ENCODE measurements at places on chromosomes 7 and 10. TPM values are rescaled to one million over a fixed set of nuclear protein-coding genes. Genes with fewer than 3 reads are reported as not detected.

Gene ZNF282
- 27.2 TPM for total RNA-seq

DNA sequence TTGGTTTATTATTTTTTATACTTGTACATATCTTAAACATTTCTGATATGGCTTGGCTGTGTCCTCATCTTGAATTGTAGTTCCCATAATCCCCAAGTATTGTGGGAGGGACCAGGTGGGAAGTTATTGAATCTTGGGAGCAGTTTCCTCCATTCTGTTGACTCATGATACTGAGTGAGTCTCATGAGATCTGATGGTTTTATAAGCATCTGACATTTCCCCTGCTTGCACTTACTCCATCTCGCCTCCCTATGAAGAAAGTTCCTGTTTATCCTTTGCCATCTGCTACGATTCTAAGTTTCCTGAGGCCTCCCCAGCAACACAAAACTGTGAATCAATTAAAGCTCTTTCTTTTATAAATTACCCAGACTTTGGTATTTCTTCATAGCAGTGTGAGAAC, 207.7 kb downstream of the TPK1 start:
- DNase-seq, result no peak

DNA sequence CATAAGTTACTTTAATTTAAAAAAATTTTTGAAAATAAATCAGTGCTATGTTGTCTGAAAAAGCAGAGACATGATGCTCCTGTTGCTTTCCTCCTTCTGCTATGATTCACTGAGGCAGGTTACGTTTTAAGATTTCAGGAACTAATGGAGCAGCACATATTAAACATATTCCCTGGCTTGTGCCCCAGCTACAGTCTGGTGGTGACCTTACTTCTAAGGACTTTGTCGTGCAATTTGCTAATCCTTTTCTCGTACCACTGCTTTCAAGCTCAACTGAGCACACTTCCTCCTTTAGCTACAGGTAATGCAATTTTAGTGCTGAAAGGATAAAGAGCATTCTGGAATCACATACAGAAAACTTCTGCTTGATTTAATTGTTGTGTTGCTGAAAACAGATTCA, 16.2 kb upstream of the PRR15 start:
- DNase-seq, result no peak

GRCh38 chr10:6721964-6722615, 142.0 kb upstream of the PRKCQ start:
- DNase-seq, result no peak

Gene LDB1
- total RNA-seq, result 64.3 TPM

DNA sequence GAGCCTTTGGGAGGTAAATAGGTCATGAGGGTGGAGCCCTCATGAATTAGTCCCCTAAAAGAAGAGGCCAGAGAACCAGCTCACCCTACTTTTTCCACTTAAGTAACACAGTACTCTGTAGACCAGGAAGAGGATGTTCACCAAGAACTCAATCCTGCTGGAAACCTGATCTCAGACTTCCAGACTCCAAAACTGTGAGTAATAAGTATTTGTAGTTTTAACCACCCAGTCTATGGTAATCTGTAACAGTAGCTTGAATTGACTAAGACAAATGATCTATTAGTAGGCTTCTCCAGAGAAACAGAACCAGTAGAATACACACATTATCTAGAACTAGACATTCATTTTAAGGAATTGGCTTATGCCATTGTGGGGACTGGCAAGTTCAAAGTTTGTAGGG, 51.5 kb downstream of the ANKMY2 start:
- no peak for DNase-seq

Gene ZP3
- 1.7 TPM for total RNA-seq

GRCh38 chr7:113774182-113774807, 144.5 kb downstream of the PPP1R3A start:
- no peak for DNase-seq

- no peak for DNase-seq
These were observed 66.5 kb downstream of the ANK3 start for GRCh38 chr10:60323162-60323561.

- no peak for DNase-seq
These were observed 55.6 kb downstream of the OSBPL3 start for GRCh38 chr7:24924375-24924774.

Gene CCDC3
- 114 TPM for total RNA-seq

Gene HHEX
- total RNA-seq, result 15.3 TPM

Gene INHBA
- 40.4 TPM for total RNA-seq

DNA sequence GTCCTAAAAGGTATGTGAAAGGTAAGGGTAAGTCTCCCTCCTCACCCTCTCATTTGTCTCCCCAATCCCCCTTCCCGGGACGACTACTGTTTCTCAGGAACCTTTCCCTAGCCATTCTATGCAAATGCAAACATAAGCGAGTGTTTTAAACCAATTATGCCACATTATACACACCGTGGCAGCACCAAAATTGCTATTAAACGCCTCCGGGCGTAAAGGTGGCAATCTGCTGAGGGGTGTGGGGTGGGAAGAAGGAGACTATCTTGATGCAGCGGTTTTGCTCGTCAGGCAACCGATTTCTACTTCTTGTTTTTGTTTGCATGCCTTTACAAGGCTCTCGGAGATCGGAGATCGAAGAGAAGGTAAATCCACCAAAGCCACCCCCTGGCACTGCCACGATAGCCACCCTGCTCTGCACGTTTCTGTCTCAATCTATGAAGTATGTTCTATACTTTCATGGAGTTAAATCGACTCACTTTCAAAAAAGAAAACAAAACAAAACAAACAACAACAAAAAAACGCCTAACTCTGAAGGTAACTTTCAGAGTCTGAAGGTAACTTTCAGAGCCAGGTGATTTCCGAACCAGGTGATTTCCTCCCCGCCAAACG, 46.0 kb upstream of the CDK1 start:
- DNase-seq, result no peak

GRCh38 chr7:100342765-100343164, 15.2 kb upstream of the PILRB start:
- DNase-seq, result no peak

DNA sequence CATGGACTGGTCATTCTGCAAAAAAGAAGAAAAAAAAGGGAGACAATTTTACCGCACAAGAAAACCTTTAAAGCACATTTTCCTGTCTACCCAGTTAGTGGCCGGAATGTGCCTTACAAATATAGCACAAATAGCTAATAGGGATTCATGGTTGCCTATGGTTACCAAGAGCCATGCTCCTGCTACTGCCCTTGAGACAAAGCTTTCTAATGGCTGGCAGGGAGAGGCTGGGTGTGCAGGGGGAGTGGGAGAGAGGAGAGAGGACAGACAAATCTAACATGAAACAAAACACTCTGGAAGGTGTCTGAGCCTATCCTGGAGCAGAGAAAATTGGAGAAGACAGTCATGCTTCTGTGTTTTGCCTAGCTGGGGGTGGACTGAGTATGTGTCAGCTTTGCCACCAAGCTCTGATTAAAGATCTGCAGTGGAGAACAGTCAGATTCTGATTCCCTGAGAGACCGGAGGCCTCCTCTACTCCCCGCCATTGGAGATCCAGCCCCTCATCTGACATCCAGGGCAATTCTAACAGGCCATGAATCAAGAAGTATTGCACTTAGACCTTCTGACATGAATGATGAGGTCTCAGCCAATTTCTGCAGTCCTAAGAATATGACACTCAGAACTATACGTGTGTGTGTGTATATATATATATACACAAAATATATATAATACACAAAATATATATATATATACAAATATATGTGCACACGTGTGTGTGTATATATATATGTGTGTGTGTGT, 80.2 kb downstream of the PRTFDC1 start:
- no peak for DNase-seq

Gene PPA1
- total RNA-seq, result 114 TPM

- DNase-seq, result peak; percentile 12
These were observed 32.6 kb upstream of the GIMAP8 start for GRCh38 chr7:150417863-150418262.

Gene SLC39A12
- not detected for total RNA-seq

GRCh38 chr10:23055424-23056185, 39.8 kb upstream of the MSRB2 start:
- no peak for DNase-seq

Gene PTEN
- 139 TPM for total RNA-seq

DNA sequence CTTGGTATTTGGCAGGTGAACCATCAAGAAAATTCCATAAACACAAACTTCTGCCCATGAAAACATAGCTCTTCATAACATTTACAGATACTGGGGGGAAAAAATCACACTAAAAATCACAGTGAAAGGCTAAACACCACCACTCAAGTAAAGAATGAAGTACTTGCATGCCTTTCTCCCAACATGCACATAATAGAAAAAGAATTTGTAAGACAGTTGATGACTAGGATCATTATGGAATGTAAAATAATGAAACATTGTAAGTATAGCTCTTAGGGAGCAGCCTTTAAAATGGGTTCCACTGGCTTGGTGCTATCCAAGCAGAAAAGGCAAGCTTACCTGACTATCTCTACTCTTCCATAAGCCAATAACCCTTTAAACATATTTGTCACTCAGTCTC, 299.9 kb upstream of the LRRN3 start:
- DNase-seq, result no peak

Gene VGF
- not detected for total RNA-seq

Gene SLC26A5
- total RNA-seq, result 0.71 TPM

DNA sequence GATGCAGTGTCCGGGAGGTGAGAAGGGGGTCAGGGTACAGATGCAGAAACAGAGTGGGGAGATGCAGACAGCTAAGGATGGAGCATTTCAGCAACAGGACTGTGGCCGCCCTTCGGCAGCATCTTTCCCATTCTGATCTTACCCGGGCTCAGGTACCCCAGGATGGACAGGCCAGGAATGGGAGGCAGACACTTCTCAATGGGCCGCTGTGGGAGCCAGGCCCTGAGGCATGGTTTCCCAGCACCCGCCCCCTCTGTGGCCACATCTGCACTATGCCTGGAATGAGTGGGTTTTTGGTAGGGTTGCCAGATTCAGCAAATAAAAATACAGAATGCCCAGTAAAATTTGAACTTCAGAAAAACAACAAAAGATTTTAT, 105.2 kb upstream of the CTBP2 start:
- no peak for DNase-seq

Gene DTX2
- 41.2 TPM for total RNA-seq

Gene SORBS1
- 593 TPM for total RNA-seq

GRCh38 chr10:71714592-71714991, 5.0 kb downstream of the C10orf105 start:
- no peak for DNase-seq

GRCh38 chr7:55794527-55794926, 68.0 kb downstream of the SEPTIN14 start:
- no peak for DNase-seq

Gene DKK1
- 3.3 TPM for total RNA-seq

- no peak for DNase-seq
These were observed 27.5 kb downstream of the LMBR1 start for GRCh38 chr7:156865493-156865892.

DNA sequence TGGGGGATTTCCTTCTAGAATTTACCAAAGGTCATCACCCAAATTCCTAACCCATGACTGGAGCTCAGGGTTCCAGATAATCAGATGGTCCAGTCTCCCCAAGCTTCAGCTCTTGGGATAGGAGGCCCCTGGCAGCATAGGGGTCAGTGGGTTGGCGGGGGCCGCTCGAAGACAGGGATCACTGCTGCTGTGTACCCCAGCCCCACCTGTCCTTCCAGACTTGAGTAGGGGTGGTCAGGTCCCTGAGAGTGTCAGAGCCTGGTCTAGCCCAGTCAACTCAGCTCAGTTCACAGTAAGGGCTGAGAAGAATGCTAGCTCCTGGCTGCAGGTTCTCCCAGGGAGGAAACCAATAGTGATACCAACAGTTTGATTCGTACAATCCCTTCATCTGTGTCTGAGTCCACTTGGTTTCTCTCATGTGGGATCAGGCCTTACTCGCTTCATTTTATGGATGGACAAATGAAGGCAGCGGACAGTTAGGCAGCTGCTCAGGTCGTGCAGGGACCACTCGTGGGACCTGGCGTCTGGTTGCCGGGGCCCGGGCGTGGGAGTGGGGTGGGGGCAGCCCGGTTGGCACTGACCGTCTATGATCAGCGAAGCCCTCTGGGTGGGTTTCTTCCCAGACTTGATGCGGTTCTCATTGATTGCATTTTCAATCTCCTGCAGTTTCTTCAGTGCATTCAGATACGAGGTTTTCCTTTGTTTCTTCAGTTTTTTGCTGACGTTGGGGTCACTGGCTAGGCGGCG, 78.9 kb downstream of the PRPF18 start:
- DNase-seq, result no peak

Gene LRRC4
- total RNA-seq, result 14.7 TPM

Gene C10orf62
- total RNA-seq, result not detected

DNA sequence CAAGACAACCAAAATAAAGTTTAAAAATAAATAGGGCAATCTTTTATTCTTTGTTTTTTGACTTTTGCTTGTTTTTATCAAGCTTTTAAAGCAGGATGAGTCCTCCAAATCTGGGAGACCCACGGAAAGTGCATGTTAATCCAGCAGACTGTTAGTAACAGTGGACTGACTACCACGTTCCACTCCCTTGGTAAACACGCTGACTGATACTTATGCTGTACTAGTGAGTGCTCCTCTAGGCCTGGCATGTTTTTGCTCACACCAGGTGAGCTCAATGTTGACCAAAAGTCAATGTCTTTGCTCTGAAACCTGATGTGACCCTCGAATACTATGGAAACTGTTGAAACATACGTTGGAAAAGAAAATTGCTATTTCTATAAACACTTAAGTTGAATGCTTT, 88.4 kb downstream of the KIAA1549 start:
- no peak for DNase-seq

Gene PAX2
- not detected for total RNA-seq

- no peak for DNase-seq
These were observed 60.0 kb downstream of the ATXN7L1 start for GRCh38 chr7:105816266-105816843.

GRCh38 chr7:71290452-71290851, 158.5 kb downstream of the GALNT17 start:
- DNase-seq, result no peak

Gene TMEM26
- total RNA-seq, result 0.53 TPM

Gene CTAGE8
- 1.2 TPM for total RNA-seq

DNA sequence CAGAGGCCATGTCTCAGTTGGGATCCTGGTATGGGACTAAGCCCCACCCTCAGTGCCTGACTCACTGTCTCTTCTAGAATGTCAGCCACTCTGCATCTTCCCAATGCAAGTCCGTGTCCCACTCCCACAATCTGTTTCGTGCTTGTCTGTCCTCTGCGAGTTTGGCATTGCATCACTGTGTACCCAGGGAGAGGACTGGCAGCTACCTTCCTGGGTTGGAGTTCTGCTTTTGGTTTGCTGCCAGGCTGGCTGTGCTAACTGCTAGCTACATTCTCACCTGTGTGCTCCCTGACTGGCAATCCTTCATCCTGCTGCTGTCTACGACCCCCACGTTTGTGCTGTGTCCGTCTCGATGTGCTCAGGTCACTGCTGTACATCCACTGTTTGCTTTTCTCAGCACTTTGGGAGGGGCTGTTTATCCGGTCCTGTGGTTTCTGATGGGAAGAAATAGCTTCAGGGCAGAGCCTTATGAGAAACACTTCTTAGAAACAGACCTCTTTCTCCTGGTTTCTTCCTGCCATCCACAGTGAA, 56.0 kb upstream of the GLI3 start:
- DNase-seq, result no peak

Gene MAT1A
- total RNA-seq, result not detected

- DNase-seq, result peak; percentile 62
These were observed 107.3 kb downstream of the SNX10 start for GRCh38 chr7:26398756-26399509.

GRCh38 chr7:148738737-148739535, 40.2 kb downstream of the CUL1 start:
- no peak for DNase-seq
